Hematopoietic multipotent progenitor cell treated with erythropoietin and hydrocortisone succinate and interleukin-3 and kit ligand, for 8 days (in vitro differentiated cells): ENCODE measurements at places on chromosomes 12 and 14.

DNA sequence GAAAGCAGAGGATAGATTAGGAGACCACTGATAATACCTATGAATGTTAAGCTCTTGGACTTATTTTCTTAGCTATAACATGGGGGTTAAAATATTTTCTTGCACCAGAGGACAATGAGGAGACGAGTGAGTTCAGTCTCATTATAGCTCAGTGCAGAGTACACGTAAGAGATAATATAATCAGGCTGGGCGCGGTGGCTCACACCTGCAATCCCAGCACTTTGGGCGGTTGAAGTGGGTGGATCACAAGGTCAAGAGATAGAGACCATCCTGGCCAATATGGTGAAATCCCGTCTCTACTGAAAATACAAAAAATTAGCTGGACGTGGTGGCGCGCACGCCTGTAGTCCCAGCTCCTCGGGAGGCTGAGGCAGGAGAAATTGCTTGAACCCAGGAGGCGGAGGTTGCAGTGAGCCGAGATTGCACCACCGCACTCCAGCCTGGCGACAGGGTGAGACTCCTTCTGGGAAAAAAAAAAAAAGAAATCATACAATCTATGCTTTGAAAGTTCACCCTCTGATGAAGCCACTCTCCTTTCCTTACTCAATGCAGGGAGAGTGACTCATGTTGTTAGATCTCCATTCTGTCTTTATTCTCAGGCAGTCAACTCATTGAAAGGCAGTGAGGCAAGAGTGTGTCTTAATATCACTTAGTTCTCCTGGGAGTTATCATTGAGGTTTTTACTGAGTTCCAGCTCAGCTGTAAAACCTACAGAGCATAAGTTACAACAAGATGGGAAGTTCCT is 134.2 kb downstream of the SYNE2 start:
- DNase-seq: no peak

- peak; percentile 23 for DNase-seq
Observed at GRCh38 chr14:25050269-25051150, 563 bp upstream of the STXBP6 start.

DNA sequence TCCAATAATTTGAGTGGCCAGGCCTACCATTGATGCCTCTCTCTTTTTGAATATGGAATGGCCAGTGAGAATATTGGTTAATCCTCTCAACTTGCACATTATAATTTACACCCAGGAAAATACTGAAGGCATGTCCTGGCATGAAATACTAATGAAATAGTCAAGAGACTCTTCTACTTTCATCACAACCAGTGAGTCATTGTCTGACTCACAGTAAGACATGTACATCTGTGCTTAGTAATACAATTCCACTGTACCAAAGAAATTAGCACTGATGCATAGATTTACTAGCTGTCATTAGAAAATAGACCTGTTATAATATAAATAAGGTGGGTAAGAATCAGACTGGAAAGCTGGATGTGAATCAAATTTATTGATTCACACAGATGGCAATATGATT is 31.6 kb downstream of the KCNC2 start:
- no peak for DNase-seq

DNA sequence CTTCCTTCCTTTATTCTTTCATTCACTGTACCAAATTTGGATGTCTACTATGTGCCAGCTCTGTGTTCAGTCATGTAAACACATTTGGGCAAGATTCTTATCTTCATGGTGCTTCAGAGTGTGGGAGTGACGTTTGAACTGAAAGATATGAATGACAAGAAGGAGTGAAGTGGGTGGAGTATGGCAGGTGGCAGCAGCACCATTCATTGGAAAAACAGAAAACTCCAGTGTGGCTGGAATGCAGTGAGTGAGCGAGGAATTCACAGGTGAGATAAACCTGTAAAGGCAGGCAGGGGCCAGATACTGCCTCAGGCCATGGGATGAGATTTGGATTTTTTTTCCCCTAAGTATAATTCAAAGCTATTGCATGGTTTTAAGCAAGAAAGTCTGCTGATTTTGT is 140.7 kb upstream of the CCDC198 start:
- DNase-seq: no peak

DNA sequence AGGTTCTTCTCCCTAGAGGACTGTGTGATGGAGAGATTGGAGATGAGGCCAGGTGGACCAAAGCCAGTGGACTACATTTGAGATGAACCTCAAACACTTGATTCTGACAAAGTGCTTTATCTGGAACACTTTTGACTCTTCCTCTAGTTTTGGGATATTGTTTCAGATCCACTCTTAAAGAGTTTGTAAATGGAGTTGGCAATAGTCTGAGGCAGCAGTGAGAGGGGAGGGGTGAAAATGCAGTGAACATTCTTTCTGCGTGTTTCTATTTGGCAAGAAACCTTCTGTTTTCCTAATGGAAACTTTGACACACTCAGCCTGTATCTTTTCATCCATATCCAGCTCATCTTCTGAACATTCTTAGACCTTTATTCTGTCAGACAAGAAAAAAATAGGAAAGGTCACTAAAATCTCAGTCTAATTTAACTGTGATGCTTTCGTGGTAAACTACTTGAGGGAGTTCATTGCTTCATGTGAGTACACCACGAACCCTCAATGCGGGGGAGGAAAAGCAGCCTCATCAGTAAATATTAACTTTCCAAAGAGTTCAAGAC is 57.4 kb upstream of the KCNJ8 start:
- DNase-seq: no peak

DNA sequence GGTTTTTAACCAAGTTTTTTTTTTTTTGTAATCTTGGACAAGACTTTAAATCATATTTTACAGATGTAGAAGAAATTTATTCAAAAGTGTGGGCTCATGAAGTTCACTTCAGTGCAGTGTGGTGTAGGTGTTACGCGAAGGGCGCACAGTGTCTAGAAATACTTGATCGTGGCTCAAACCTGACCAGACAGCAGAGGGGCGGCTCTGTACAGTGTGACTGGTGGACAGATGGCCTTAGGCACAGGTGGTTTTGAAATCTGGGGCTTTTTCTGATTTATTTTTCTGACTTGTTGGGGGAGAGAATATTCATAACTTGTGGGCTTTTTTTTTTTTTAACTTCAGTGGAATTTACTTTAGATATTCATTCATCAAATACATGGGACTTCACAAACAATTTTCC is 179.2 kb downstream of the PELI2 start:
- no peak for DNase-seq
